ENCODE measurements at places on chromosomes 6 and 20.

GRCh38 chr6:69792292-69792691 is 4.5 kb downstream of the LMBRD1 start:
- no peak for DNase-seq

DNA sequence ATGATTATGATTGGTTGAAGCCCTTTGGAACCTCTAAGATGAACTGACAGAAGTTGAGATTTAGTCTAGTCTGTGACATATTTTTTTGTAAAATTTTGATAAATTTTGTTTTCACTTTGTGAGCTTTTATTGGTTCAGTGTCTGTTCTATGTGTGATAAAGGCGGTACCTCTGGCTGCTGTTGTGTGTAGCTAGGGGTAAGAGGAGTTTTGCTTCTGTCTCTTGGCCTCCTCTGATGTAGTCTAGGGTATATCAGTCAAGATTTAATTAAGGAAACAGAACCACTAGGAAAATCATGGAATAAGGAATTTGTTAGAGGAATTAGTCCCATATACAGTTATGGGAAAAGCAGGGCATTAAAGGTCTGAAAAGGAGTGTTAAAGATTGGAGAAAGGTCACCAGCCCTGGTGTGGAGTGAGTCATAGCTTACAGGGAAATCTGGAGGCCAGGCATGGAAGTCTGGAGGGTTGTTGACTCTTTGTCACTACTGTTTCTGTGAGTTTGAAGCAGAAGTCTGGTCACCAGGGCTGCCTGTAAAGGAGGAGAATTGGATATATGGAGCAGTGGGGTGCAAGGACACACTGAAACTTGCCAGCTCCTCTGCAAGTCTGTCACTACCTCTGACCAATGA is 28.5 kb downstream of the CDC5L start:
- DNase-seq: no peak

GRCh38 chr20:20102716-20103258 is 50.5 kb downstream of the CFAP61 start:
- DNase-seq: no peak

DNA sequence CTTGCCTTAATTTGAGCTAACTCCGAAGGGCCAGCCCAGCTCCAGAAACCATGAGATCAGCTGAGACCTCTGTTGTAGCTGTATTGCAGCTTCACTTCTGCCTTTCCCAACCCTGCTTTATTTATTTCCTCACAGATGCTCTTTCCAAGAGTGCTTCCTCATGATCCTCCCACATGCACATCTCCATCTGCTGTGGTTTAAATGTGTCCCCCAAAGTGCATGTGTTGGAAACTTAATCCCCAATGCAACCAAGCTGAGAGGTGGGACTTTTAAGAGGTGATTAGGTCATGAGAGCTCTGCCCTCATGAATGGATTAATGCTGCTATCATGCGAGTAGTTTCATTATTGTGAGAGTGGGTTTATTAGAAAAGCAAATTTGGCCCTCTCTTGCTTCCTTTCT is 164.4 kb upstream of the TAB2 start:
- DNase-seq: no peak

DNA sequence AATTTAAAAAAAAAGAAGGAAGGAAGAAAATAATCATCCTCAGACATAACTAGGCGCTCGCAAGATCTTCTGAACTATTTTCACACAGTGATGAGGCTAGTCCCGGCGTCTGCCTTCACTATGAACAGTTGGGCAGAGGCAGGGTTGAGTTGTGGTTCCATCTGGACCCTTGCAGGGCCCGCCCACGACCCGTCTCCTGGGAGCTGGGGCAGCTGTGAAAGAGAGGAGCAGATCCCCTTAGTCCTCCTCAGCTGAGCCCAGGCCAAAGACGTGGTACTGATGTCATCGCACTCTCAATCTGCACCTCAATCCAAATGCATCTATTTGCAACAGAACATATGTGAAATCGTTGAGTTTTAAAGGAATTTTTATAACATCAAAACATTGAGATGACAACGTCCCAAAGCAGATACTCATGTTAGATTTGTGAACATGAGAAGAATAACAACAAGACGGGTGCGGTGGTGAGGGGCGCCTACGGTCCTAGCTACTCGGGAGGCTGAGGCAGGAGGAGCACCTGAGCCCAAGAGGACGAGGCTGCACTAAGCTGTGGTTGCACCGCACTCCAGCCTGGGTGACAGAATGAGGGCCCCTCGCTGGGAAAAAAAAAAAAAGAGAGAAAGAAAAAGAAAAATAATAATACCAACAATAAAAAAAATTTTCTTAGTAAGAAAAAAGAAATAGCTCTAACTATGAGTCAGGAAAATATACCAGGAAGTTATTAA is 15.3 kb downstream of the TCFL5 start:
- DNase-seq: no peak

All from activated CD8-positive, alpha-beta memory T cell treated with anti-CD3 and anti-CD28 coated beads for 1 hour (primary cell).